Tibial artery (tissue), 4 donors: ENCODE measurements at places on chromosomes 3 and 15.

- DNase-seq, result no peak
These were observed 664.5 kb downstream of the ROBO1 start for GRCh38 chr3:79103307-79103706.

- DNase-seq, result peak; percentile 66
These were observed 13.4 kb upstream of the SCN10A start for GRCh38 chr3:38829404-38829803.

GRCh38 chr3:190032923-190033322 is 87.8 kb downstream of the P3H2 start:
- DNase-seq, result no peak

- peak; percentile 39 for DNase-seq
These were observed at the start of gene ITIH3 for GRCh38 chr3:52794612-52795099. Gene ITIH3 (plus strand): TSS chr3:52794796. CDS start chr3:52794804, 8 bp downstream.

DNA sequence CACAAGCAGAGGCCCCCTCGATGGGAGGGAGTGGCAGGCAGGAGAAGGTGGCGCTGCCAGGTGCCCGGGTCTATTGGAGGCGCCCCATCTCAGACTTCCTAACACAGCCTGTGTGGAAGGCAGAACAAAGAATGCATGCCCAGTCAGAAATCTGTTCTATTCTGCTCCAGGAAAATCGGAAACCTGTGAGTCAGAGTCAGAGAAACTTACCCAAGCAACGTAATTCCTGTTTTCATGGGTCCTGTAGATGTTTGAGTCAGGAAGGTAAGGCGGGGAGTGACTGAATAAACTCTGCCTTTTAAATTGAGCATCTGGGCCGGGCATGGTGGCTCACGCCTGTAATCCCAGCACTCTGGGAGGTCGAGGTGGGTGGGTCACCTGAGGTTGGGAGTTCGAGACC is 13.7 kb downstream of the MAP6D1 start:
- no peak for DNase-seq

- DNase-seq, result no peak
These were observed 89.7 kb upstream of the WNT5A start for GRCh38 chr3:55576621-55577388.

GRCh38 chr3:136954980-136955780 is 2.6 kb upstream of the IL20RB start:
- DNase-seq, result no peak

DNA sequence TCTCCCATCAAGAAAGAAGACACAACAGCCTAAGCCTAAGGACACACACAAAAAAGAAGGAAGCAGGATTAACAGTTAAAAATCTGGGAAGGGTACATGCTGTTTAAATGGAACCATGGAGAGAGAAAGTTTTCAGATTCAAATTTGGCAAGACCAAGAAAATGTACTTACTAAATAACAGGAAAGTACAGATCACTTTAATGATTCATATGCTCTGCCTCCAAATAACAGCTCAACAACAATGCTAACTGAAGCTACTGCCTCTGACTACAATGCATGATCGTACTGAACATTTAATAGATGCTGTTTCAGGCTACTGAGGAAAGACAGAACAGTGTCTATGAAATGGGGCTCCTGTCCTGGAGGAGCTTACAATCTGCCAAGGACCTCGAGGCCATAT is 8.4 kb upstream of the NMB start:
- no peak for DNase-seq

DNA sequence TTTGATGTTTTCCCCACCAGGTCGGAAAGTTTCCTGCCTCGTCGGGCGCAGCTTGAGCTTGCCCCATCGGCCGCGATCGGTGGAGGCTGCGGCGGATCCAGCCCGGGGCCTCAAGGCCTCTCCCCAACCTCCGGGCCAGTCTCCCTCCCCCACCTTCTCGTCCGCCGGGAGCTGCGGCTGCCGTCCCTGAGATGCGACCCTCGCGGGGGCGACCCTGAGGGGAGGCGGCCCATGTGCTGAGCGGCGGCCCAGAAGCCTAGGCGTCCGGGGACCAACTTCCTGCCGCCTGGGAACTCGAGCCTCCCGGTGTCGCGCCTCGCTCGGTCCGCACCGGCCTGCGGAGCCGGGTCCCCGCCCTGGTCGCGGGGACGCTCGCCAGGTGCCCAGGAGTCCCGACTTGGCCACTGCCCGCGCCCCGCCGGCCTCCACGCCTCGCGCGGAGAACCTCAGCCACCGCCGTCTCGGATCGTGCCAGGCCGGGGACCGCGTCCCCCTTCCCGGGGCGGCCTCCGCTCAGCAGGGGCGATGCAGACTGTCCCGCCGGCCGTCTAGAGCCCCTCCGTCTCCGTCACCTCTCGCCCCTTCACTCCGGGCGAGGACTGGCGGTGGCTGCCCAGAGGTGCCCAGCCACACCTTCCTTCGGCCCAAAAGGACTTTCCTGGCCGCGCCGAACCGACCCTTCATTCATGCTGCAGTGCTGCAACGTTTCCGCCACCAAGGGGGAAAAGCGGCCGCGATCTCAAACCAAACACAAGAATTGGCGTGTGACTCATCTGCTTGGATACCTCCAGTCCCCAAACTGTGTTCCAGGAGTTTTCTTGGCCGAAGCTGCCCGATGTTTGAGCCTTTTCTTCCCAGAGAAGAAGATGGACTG is 656 bp downstream of the SLMAP start:
- peak; percentile 80 for DNase-seq

- DNase-seq, result no peak
These were observed 141.9 kb upstream of the SMAD3 start for GRCh38 chr15:66923438-66923881.

- no peak for DNase-seq
These were observed 22.5 kb downstream of the DMXL2 start for GRCh38 chr15:51600114-51600513.

- no peak for DNase-seq
These were observed 375.1 kb upstream of the THBS1 start for GRCh38 chr15:39205506-39206371.

GRCh38 chr15:61807281-61807929 is 252.8 kb downstream of the VPS13C start:
- DNase-seq, result no peak

GRCh38 chr3:10783360-10784351 is 32.4 kb upstream of the SLC6A11 start:
- DNase-seq, result no peak

DNA sequence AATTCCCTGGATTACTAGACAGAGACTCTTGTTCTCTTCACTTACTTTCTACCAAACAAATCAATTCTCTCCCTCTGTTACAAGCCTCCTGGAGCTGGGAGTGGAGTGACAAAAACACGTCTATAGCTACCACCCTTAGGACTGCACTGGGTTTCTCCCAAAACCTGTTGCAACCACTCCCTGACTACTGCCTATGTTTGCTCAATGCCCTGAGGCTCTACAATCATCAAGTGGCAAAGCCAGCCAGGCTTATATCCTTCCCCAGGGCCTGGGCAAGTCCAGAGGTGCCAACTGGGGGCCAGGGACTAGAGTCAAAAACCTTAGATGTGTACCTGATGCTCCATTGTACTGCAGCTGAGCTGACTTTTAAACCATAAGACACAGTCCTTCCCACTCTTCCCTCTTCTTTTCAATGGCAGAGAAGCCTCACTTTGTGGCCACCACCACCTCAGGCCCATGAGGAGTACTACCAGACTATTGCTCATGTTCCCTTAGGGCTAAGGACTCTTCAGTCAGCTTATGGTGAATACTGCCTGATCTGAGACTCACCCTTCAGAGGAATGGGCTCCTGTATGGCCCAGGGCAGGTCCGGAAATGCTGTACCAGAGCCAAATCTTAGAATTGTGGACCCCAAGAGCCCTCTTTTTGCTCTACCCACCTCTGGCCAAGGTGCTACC is 125.4 kb upstream of the PLCL2 start:
- no peak for DNase-seq

- no peak for DNase-seq
These were observed 13.6 kb downstream of the NISCH start for GRCh38 chr3:52469001-52469400.

- no peak for DNase-seq
These were observed 2.8 kb downstream of the FURIN start for GRCh38 chr15:90871139-90871715.

DNA sequence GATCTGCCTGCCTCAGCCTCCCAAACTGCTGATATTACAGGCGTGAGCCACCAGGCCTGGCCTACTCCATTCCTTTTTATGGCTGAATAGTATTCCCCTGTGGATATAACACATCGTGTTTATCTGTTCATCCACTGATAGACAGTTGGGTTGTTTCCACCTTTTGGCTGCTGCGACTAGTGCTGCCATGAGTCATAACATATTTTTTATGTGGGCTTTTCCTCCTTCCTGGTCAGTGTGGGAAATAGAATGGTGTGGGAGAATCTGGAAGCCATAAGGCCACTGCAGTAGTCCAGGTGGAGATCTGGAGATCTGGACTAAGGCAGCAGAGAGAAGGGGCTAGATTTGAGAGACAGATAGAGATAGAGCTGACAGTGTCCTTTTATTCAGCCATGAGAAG is 16.2 kb downstream of the LCMT2 start:
- DNase-seq, result no peak

DNA sequence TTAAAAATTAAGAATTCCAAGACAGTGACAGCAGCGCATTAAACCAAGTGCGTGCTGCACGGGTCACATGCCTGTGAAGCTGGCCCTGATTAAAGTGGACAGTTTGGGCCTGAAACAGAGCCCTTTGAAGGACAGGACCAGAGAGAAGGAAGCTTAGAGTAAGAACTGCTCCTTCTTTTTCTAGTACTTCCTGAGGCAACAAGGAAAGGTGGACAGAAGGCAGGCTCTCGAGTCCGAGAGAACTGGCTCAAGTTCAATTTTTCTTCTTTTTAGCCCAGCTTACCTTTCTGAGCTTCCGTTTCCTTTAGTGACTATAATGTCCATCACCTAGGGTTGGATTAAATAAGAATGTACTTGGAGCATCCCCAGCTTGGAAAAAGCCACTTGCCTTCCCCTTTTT is 26.9 kb downstream of the ANP32A start:
- DNase-seq, result no peak

GRCh38 chr15:79101866-79102581 is 11.4 kb upstream of the RASGRF1 start:
- no peak for DNase-seq

DNA sequence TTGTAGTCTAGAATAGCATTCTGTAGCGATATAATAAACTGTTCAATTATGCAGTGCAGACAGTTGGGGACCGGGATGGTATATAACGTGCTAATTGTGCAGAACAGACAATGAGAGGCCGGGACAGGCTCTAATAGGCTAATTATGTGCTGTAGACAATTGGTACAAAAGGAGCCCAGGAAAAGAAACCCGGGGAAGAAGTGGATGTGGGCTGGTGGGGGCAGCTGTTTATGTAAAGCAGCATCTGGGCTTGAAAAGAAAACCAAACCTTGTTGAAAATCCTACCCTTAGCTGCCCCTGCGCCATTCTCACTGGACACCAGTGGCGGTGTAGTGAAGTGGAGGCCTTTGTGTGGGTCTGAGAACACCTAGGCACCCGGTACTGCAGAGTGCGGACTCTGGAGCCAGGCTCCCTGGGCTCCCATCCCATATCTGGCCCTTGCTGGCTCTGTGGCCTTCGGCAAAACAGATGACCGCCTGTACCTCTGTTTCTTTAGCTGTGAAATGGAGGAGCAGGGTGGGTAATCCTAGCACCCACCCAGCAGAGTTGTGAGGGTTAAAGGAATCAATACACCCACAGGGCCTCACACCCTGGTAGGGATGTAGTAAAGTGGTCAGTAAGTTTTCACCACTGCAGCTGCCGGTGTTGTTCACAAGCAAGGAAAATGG is 51.5 kb downstream of the CMTM6 start:
- DNase-seq, result no peak

DNA sequence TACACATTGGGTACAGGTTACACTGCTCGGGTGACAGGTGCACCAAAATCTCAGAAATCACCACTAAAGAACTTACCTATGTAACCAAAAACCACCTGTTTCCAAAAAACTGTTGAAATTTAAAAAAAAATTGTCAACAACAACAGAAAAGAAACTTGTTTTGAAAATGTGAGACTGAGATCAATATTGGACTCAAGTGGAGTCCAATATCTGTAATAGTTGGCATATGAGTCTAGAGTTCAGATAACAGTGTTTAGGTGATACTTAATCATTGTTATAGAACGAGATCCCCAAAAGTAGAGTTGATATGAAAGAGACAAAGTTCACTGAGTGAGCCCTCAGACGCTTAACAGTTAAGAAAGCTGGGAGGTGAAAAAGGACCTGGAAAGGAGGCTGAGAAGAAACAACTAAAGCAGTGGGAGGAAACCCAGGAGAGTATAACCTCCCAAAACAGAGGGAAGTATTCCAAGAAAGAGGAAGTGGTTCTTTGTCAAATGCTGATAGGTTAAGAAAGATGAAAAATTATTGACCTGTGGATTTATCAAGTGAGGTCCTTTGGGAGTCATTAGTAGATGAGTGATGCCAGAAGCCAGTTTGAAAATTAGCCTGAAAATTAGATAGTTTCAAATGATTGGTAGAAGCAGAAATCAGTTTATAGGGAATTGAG is 388.6 kb upstream of the DPH6 start:
- DNase-seq, result no peak

- DNase-seq, result no peak
These were observed 95.3 kb downstream of the PDZRN3 start for GRCh38 chr3:73529308-73530021.

DNA sequence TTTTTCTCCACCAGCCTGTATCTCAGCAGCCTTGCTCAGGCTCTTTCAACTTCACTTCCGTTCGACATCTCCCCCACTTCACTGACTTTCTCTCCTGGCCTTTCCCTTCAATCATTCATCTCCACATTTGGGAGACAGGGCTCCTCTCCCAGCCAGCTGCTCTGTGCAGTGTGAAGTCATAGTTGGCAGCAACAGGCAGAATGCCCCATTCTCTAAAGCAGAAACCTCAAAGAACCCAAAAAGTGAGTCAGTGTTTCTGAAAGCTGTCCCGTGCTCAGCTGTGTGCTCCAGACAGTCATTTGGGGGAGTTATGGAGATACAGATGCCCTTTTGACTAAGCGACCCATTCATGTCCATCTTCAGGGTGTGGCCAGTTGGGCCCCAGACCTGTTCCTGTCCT is 54.3 kb downstream of the NTRK3 start:
- DNase-seq, result no peak
